Naive thymus-derived CD8-positive, alpha-beta T cell (primary cell): ENCODE measurements at places on chromosomes 5 and 9.

- H3K27me3 ChIP-seq: peaks cover 1% of the 10 kb centered on the region
- no peak for DNase-seq
- H3K4me1 ChIP-seq: no peaks in the 10 kb centered on the region
- no peaks in the 10 kb centered on the region for H3K36me3 ChIP-seq
- no peak overlapping the region for H3K4me3 ChIP-seq
These were observed 2163.5 kb upstream of the WWC1 start for GRCh38 chr5:166127766-166128570.

DNA sequence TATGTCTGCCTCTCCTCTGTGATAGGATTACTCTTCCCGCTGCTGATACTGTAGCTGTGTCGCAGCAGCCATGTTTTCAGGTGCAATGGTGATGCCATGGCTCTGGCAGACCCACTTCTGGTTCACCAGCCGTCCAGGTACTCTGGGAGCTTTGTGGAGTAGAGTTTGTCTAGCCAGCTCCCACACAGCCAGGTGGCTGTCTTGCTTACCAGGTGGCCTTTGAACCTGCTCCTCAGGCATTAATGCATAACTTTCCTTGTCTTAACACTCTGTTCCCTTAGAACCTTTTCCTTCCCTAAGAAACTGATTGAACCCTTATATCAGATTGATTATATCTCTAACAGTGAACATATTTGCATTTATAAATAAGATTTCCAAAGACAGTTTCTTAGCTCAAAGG lies 42.2 kb downstream of the F2RL2 start:
- no peaks in the 10 kb centered on the region for H3K27me3 ChIP-seq
- no peak for DNase-seq
- H3K4me1 ChIP-seq: peaks cover 5% of the 10 kb centered on the region
- H3K4me3 ChIP-seq: no peak overlapping the region

- no peaks in the 10 kb centered on the region for H3K27me3 ChIP-seq
- no peak for DNase-seq
- no peak overlapping the region for H3K4me3 ChIP-seq
- H3K36me3 ChIP-seq: no peaks in the 10 kb centered on the region
These were observed 175.8 kb upstream of the CHD1 start for GRCh38 chr5:99104538-99105132.

DNA sequence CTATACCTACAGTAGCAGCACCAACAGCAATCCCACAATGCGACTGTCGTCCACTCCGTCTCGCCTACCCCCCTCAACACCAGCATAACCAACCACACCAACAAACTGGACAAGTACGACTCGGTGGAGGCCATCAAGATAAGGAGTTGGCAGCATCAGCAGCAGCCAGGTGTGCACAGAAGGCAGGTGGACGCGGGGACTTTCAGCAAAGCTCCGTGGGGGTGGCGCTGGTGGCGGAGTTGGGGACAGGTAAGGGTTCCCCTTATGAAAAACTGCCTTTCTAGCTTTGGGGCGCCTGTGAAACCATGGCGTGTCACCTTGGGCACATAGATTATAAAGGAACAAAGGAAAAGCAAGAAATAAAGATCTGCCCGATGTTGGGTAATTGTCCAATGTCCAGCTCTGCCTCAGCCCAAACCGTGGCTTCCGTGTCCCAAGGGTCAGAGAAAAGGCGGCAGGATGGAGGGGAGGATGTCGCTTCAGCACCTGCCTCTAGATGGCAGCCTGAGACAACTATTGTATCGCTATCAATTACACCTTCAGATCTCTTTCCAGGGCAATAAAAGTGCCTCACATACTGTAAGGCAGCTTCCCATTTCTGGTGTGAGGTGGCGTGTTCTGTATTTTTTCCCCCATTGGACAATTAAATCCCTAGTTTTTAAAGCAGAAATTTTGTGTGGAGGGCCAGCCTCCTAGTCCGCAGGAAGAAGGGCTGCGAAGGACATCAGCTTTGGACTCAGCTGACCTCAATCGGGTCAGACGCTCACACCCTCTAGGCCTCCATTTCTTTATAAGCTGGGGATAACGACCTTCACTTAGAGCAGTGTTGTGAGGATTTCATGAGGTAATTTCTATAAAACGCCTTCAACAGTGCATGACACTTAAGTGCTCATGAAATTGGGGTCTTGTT lies 58.8 kb downstream of the MTRR start:
- H3K4me1 ChIP-seq: no peaks in the 10 kb centered on the region
- H3K27ac ChIP-seq: no peak overlapping the region
- H3K4me3 ChIP-seq: no peak overlapping the region

DNA sequence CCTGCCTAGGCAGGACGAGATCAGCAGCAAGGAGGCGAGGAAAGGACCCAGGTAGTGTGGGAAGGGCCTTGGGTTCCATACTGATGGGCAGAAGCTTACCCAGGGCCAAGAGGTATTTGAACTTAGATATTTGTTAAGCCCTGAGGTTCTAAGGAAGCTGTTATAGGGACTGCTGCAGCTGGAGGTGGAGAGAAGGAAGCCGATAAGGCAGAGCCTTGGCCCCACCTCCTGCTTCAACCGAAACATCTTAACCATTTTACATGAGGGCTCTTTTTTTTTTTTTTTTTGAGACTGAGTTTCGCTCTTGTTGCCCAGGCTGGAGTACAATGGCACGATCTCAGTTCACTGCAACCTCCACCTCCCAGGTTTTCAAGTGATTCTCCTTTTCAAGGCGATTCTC lies 8.6 kb upstream of the AQP3 start:
- peak; percentile 24 for DNase-seq
- peaks cover under 1% of the 10 kb centered on the region for H3K36me3 ChIP-seq
- H3K4me3 ChIP-seq: peak overlapping the region; percentile 51

DNA sequence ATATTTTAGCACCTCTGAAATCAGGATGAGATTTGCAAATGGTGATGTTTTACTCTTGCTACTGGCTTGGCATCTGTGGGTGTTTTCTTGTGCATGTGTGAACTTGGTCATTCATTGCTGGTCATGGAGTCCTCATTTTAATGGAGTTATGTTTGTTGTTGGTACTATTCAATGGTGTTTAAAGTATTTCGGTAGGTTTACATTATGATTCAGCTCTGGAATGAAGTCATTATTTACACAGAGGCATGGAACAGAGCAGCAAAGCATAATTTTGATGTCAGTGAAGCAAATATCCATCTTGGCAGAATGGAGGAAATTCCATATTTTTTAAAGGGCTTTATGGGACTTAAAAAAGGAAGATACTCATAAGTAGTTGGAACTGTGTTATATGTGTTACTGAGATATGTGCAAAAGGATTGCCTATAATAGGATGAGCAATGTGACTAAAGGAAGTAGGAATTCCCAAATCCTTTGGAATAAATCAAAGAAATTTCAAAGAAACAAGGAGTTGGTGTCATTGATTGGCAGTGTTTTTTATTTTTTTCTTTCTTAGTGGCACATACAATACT lies 147.4 kb downstream of the ACTBL2 start:
- no peaks in the 10 kb centered on the region for H3K4me1 ChIP-seq
- H3K27me3 ChIP-seq: peaks cover 7% of the 10 kb centered on the region
- H3K27ac ChIP-seq: no peak overlapping the region
- DNase-seq: no peak

DNA sequence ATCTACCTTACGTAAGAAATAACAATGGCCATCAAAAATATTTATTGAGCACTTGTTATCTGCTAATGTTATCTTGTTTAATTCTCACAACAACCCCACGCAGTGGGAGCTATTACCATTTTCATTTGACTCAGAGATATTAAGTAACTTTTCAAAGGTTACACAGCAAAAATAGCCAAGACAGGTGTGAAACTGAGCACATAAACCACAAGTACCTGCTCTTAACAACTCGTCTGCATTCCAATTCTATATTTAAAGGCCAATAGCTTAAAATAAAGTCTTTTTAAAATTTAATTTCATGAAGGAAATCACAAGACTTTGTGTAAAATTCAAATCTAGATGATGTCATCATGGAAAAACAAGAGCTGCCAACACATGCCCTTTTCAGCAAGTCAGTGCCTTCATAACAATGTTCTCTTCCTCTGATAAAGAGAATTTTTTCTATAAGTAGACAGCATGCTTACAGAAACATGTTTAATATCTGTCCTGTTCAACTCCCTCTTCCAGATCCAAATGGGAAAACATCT lies 111.6 kb downstream of the MED10 start:
- peaks cover 1% of the 10 kb centered on the region for H3K27me3 ChIP-seq
- no peak overlapping the region for H3K4me3 ChIP-seq
- H3K27ac ChIP-seq: no peak overlapping the region
- no peak for DNase-seq
- peaks cover 1% of the 10 kb centered on the region for H3K36me3 ChIP-seq

DNA sequence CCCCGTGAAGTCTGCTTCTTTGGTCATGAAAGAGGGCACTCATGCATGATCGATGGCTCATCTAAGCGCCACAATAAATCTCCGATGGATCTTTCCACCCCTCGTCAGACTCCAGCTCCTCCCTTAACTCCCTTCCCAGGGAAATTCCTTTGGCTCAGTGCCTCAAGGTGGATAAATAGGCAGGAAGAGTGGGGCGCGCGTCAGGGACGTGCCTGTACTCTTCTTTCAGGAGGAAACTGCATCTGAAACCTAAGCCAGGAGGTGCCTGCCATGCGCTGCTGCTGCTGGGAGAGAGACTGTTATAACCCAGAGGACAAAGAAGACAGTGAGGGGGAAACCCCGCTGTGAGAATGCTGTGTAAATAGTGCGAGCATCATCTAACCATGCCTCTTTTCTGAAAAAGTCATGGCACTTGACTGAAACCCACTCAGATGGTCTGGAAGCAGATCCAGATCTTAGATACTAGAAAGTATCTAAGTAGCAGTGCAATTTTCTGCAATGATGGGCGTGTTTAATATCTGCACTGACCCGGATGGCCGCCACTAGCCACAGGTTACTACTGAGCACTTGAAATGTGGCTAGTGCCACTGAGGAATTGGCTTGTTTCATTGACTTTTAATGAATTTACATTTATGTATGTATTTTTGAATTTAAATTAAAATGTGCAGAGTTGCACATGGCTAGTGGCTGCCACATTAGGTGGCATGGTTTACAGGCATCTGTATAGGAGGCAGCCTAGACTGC lies 120.3 kb upstream of the BASP1 start:
- no peaks in the 10 kb centered on the region for H3K36me3 ChIP-seq
- peaks cover 5% of the 10 kb centered on the region for H3K27me3 ChIP-seq
- H3K4me1 ChIP-seq: no peaks in the 10 kb centered on the region
- no peak for DNase-seq
- H3K27ac ChIP-seq: no peak overlapping the region

GRCh38 chr5:98513380-98513779 lies 260.1 kb upstream of the RGMB start:
- no peak overlapping the region for H3K4me3 ChIP-seq
- no peaks in the 10 kb centered on the region for H3K27me3 ChIP-seq
- no peaks in the 10 kb centered on the region for H3K4me1 ChIP-seq
- H3K27ac ChIP-seq: no peak overlapping the region

GRCh38 chr9:107606149-107606790 lies 116.7 kb upstream of the KLF4 start:
- no peak overlapping the region for H3K4me3 ChIP-seq
- no peak overlapping the region for H3K27ac ChIP-seq
- H3K27me3 ChIP-seq: no peaks in the 10 kb centered on the region
- H3K4me1 ChIP-seq: no peaks in the 10 kb centered on the region
- no peaks in the 10 kb centered on the region for H3K36me3 ChIP-seq

DNA sequence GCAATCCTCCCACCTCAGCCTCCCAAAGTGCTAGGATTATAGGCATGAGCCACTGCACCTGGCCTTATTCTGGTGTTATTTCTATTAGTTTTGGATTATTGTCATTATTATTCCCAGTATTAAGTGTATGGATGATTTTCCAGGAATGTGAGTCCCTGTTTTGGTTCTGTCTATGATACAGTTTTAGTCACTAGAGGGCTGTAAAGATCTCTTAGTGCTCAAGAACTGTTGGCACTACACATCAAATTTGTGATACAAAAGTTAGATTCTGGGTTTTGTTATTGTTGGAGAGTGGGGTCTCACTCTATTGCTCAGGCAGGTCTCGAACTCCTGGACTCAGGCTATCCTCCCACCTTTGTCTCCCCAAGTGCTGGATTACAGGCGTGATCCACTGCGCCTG lies 12.1 kb downstream of the CCL28 start:
- H3K27ac ChIP-seq: peak overlapping the region; percentile 40
- H3K4me3 ChIP-seq: no peak overlapping the region
- no peak for DNase-seq
- H3K4me1 ChIP-seq: peaks cover 34% of the 10 kb centered on the region

DNA sequence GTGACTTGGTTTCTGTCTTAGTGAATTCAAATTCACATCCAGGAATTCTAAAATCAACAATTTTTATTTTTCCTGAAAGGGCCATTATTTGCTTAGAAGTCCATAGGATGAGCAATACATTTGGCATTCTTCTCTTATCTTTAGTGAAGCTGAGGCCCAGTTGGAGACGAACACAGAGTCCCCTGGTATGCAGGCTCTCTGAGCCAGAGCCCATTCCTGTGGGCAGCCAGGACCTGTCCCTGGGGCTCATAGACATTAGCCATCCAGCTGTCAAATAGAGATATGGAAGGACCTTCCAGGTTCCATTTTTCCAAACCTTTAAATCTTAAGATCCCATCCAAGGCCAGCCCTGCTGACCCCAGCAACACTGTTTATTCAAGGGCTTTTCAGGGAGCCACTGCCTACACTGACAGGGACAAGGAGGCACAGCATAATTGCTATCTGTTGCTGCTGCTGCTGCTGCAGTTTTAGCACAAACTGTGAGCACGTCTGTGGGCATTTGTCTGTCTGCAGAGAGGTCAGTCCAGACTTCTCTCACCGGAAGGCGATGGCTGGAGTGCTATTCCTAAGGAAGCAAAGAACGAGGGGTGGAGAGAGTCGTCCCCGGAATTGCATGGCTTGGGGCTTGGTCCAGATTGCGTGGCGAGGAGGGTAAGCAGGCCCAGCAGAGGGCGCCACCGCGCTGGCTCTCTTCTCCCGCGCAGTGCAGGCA lies 639.0 kb downstream of the CCDC171 start:
- no peaks in the 10 kb centered on the region for H3K27me3 ChIP-seq
- H3K4me1 ChIP-seq: peaks cover 2% of the 10 kb centered on the region
- DNase-seq: peak; percentile 28
- no peak overlapping the region for H3K27ac ChIP-seq
- peaks cover 3% of the 10 kb centered on the region for H3K36me3 ChIP-seq

DNA sequence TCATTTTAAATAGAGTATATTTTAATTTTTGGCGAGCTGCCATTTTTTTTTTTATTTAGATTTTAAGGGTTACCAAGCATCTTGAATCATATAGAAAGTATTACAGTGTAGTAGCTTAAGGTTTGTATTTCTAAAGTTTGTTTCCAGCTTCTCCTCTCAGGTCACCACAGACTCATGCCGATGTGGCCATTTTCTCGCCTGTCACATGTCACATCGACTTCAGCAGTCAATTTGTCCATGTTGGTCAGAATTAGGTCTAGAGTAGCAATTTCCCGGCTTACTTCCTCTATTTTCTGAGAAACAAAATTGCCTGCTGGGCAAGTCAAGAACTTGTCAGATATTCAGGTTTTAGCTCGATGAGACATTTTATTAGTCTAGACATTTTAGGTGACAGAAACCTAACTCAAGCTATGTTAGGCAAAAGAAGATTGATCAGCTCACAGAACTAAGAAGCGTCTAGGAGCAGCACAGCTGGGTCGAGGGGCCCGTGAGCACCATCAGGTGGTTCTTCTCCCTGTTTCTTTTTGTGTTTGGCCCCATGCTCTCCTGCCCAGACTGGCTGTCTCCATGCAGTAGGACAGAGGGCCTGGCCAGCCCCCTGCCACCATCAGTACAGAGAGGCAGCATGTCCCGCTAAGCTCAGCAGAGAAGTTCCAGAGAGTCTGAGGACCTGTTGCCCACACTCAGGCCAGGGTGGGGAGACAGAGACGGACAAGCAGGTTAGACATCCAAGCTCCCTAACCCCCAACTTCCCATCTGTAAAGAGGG lies 48.4 kb upstream of the AFAP1L1 start:
- no peak for DNase-seq
- H3K27me3 ChIP-seq: no peaks in the 10 kb centered on the region
- no peak overlapping the region for H3K27ac ChIP-seq
- H3K4me3 ChIP-seq: no peak overlapping the region
